ENCODE measurements at places on chromosomes 3 and 15. TPM values are rescaled to one million over a fixed set of nuclear protein-coding genes. Genes with fewer than 3 reads are reported as not detected.

DNA sequence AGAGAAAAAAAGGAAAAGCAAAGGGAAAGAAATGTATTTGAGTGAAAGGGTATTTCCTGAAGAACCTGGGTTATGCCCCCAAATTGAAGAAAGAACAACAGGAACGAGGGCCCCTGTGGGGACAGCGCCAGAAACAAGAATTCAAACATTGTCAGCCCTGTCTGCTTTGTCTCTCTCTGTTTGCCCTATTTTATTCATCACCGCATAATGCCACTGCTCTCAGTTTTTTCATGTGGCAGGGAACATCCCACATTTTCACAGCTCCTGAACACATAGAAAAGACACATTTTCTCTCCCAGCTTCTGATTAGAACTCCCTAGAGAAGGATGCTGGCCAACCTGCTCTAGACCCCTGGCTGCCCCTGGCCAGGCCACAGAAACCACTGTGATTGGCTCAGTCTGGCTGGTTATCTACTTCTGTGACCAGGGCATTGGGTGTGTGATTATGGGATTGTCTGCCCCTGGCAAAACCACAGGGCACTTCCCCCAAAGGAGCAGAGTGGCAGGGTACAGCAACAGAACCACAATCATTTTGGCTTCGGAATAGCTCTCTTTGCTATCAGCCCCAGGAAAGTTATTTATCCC is 31.3 kb upstream of the CCDC54 start:
- ATAC-seq, result no peak

- ATAC-seq, result no peak
These were observed 45.9 kb downstream of the CHDH start for GRCh38 chr3:53800041-53800906.

GRCh38 chr3:101695779-101696372 is 9.4 kb upstream of the RPL24 start:
- ATAC-seq, result no peak

DNA sequence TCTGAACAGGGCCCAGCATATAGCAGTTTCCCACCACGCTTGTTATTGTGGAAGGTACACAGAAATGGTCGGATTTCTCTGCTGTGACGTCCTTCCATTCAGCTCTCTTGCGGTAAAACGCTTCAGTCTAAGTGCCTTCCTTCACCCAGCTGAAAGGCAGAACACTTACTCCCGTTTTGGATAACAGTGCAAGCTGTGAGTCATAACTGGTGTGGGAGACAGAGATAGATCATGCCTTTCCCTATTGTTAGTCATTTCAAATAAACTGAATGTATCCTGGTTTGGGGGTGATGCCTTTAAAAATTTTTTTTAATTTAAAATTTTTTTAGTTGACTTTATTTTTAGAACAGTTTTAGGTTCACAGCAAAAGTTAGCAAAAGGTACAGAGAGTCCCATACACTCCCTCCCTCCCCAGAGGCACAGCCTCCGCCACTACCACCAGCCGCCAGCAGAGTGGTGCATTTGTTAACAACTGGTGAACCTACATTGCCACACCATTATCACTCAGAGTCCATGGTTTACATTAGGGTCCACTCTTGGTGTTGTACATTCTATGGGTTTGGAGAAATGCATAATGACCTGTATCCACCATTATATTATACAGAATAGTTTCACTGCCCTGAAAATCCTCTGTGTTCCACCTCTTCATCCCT is 94.9 kb upstream of the NSMCE3 start:
- ATAC-seq, result no peak

DNA sequence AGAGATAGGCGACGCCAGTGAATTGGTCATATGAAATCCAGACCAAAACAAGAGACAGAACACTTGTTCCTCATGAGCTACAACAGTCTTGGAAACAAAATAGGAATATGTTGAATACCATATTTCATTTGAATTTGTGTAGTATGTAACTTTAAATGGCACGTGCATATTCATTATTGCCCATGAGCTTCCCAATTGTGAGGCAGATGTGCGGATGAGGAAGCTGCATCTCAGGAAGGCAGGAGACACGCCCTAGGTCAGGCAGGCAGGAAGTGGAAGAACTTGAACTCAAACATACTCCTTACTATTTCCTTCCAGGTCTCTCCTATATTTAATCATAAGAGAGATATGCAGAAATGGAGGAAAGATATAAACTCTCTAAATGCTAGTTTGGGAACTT is 106.8 kb upstream of the SLC2A2 start:
- ATAC-seq, result no peak

DNA sequence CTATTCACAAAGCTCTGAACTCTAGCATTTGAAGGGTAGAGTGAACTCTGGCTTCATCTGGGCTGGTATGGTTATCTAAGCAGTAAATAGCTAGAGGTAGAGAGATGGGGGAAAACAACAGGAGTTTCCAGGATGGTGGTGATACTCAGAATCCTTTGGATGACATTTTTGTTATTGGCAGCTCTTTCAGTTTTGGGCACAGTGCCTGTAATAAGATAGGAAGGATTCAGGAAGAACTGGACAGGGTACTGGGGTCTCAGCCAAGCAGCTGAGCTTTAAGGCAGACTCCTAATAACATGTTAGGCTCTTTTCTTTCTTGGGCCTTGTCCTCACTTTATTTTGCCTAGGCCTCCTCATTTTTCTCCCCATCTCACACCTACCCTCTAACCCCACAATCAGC is 338.5 kb downstream of the CADM2 start:
- no peak for ATAC-seq

- ATAC-seq, result no peak
These were observed 131.2 kb downstream of the RBMS3 start for GRCh38 chr3:29412110-29412509.

DNA sequence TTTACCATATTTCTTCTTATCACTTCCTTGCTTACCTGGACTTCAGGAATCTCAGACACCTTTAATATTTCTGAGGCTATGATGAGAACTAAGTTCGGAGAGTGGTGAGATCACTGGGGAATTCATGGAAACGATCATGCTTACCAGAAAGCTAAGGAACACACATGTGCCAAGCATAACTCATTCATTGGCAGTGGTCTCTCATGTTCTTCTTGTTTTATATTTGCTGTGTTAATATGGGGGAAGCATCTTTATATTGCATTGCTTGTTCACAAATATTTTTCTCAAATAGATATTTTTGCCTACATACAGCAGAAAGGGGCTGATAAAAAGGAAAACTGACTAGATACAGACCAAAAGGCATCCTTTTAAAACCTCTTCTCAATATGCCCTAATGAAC is 55.8 kb downstream of the COL6A6 start:
- no peak for ATAC-seq

GRCh38 chr15:100198442-100198841 is 143.3 kb downstream of the ADAMTS17 start:
- ATAC-seq, result no peak

- ATAC-seq, result no peak
These were observed 35.4 kb downstream of the SLCO2A1 start for GRCh38 chr3:133994166-133994890.

- peak; percentile 42 for ATAC-seq
These were observed 639 bp downstream of the FOXP1 start for GRCh38 chr3:71582612-71583565.

- ATAC-seq, result peak; percentile 46
These were observed 66.9 kb upstream of the PRR23C start for GRCh38 chr3:139111392-139112229.

Gene ZNF80
- total RNA-seq, result 0.15 TPM

Gene FOXP1
- 101 TPM for total RNA-seq

Gene LINS1
- 33.0 TPM for total RNA-seq

Gene ARHGEF3
- total RNA-seq, result 12.3 TPM

Gene EOMES
- total RNA-seq, result 0.32 TPM

Gene STRIT1
- total RNA-seq, result not detected

Gene SETD5
- total RNA-seq, result 107 TPM

Gene BCHE
- total RNA-seq, result not detected

Gene SCN11A
- total RNA-seq, result 0.22 TPM

Gene GABRB3
- total RNA-seq, result 0.32 TPM

Gene C15orf61
- 4.2 TPM for total RNA-seq

Data from activated T-helper 17 cell treated with anti-CD3 and anti-CD28 coated beads, Interleukin-2, amount 50 U/mL, for 72 hours (primary cell).